ENCODE measurements at places on chromosomes 13 and 19.

DNA sequence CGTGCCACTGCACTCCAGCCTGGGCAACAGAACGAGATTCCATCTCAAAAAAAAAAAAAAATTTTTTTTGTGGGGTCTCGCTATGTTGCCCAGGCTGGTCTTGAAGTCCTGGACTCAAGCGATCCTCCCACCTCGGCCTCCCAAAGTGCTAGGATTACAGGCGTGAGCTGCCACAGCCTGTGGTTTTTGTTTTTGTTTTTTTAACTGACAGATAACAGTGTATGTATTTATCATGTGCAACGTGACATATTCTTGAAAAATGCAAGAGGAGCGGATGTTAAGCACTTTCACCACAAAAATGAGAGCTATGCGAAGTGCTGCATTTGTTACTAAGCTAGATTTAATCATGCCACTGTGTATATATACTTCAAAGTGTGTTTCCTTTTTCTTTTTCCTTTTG lies 49.0 kb downstream of the ARHGEF18 start:
- no peak for DNase-seq

GRCh38 chr13:98749501-98749900 lies 3.0 kb downstream of the SLC15A1 start:
- DNase-seq, result no peak

GRCh38 chr19:7545300-7545699 lies 9.8 kb downstream of the PNPLA6 start:
- DNase-seq, result no peak

GRCh38 chr13:52459668-52460067 lies 4.4 kb downstream of the CKAP2 start:
- DNase-seq, result no peak

- DNase-seq, result no peak
These were observed 6.3 kb downstream of the PLEKHF1 start for GRCh38 chr19:29671393-29672160.

DNA sequence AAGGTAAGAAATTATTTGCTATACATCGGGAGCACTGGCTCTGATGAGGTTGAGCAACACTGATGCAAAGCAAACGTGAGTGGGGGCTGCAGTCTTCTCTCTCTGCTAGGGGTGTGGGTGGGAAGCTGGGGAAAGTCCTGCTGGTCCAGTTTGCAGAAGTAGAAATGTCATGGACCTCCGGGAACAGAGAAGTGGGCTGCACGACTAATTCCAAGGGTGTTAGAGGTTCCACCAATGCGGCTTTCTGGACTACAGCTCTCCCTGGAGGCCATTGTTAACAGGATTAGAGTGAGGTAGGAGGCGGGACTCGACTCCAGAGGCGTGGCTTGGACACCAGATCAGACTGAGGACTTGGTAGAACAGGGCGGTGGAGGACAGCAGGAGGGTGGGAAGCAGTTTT lies 5.7 kb upstream of the FBXO27 start:
- DNase-seq, result no peak

DNA sequence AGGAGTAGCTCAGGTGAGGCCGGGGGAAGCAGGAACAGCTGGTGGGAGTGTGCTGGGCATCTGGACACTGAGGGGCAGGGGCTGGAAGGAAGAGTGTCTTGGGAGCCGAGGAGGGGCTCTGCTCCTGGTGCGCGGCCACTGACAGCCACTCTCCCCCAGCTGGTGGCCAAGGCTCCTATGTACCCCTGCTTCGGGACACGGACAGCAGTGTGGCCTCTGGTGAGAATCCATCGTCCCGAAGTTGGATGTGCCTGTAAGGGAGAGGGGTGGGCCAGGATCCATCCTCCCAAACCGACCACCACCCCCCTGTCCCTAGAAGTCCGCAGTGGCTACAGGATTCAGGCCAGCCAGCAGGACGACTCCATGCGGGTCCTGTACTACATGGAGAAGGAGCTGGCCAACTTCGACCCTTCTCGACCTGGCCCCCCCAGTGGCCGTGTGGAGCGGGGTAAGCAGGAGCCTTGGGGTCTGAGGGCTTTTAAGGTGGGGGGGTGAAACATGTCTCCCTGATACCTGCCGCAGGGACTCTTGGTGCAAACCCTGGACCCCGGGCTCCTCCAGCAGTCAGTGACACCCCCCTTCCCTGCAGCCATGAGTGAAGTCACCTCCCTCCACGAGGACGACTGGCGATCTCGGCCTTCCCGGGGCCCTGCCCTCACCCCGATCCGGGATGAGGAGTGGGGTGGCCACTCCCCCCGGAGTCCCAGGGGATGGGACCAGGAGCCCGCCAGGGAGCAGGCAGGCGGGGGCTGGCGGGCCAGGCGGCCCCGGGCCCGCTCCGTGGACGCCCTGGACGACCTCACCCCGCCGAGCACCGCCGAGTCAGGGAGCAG lies 2.0 kb upstream of the USF2 start:
- no peak for DNase-seq

- DNase-seq, result no peak
These were observed 142.4 kb downstream of the ZIC5 start for GRCh38 chr13:99829161-99829560.
